CD14-positive monocyte (primary cell): ENCODE measurements at places on chromosomes 12 and 14.

DNA sequence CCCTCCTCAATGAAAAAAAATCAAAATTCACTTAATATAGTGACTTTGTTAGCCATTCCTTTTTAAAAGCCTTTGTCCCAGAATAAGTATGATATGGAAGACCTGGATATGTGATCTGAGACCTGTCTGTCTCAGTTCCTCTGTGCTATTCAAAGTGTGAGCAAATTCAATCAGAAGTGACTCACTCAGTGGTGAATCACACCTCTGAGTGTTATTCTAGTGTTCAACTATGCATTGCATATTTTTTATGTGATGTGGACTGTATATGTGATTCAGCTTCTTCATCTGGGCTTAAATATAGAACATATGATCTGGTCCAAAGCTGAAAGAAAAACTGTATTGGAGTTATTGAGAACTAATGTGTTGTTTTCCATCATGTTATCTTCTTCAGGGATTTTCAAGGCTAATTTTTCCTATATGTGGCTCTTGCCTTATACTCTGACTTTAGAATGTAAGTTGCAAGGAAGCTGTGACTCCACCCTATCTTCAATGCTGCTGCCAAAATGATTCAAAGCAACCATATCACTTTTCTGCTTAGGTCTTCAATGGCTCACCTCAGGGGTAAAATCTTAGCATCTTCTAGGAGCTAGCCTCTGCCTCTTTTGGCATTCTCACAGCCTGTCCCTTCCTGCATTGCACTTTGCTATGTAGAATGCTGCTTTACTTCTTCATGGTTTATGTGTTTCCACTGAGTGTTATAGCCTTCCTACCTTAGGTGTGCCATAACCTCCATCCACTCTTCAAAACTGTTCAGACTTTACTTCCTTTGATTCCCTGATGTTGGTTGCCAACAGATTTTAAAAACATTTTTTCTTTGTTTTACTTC, 169.8 kb downstream of the OTOGL start:
- H3K4me1 ChIP-seq, result no peaks in the 10 kb centered on the region
- H3K27ac ChIP-seq, result no peak overlapping the region
- no peaks in the 10 kb centered on the region for H3K27me3 ChIP-seq

- no peak for DNase-seq
- H3K4me1 ChIP-seq, result no peaks in the 10 kb centered on the region
- H3K27ac ChIP-seq, result no peak overlapping the region
- H3K4me3 ChIP-seq, result no peak overlapping the region
- H3K27me3 ChIP-seq, result no peaks in the 10 kb centered on the region
- H3K36me3 ChIP-seq, result peaks cover 10% of the 10 kb centered on the region
These were observed 23.4 kb upstream of the IPO8 start for GRCh38 chr12:30719060-30719459.

- no peak overlapping the region for H3K27ac ChIP-seq
- no peaks in the 10 kb centered on the region for H3K27me3 ChIP-seq
- DNase-seq, result no peak
- H3K36me3 ChIP-seq, result no peaks in the 10 kb centered on the region
- H3K4me1 ChIP-seq, result peaks cover 17% of the 10 kb centered on the region
These were observed 337.4 kb upstream of the FKBP4 start for GRCh38 chr12:2457215-2457932.

- DNase-seq, result no peak
- H3K27ac ChIP-seq, result no peak overlapping the region
- H3K36me3 ChIP-seq, result peaks cover 49% of the 10 kb centered on the region
- H3K4me3 ChIP-seq, result no peak overlapping the region
These were observed 2.3 kb upstream of the NOP2 start for GRCh38 chr12:6570264-6570887.

DNA sequence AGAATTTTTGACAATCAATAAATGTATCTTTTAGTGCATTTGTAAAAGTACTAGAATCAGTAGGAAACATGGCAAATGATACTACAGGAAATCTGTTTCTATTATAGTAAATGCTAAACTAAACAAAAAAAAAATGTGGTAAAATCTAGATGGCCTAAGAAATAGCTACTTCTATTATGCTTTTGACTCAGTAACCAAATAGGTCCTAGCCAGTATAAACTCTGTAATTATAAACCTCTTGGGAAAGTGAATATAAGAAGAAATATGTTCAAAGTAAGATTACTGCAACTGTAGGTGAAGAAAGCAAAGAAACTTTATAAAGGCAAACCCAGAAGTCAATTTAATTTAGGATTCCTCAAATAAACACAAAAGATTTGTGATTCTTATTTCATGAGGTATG, 581.2 kb downstream of the LRFN5 start:
- DNase-seq, result no peak
- no peaks in the 10 kb centered on the region for H3K27me3 ChIP-seq
- no peak overlapping the region for H3K4me3 ChIP-seq
- no peaks in the 10 kb centered on the region for H3K36me3 ChIP-seq
- no peak overlapping the region for H3K27ac ChIP-seq

DNA sequence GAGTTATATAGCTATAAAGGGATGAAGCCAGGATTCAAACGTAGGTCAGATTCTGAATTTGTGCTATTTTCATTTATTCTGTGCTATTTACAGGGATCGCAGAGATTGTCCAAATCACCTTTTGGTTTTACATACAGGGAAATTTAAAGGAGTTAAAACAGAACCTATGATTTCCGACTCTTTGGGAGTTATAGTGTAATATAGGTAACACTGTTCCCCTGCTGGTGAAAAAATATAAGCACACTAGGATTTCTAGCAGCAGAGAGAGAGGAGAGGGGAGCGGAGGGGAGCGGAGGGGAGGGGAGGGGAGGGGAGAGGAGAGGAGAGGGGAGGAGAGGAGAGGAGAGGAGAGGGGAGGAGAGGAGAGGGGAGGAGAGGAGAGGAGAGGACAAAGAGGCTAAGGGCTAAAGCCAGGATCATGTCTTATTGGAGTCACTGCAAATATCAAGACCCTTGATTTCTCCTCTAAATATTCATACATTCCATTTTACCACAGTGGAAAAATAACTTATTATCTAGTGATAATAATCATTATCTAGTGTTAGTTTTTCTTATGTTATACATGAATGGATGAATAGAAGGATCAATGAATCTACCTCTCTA, 46.2 kb upstream of the KCNH5 start:
- no peak for DNase-seq
- no peaks in the 10 kb centered on the region for H3K36me3 ChIP-seq
- no peaks in the 10 kb centered on the region for H3K4me1 ChIP-seq
- no peaks in the 10 kb centered on the region for H3K27me3 ChIP-seq
- H3K4me3 ChIP-seq, result no peak overlapping the region

GRCh38 chr14:102849526-102850379, 72.5 kb downstream of the TRAF3 start:
- DNase-seq, result peak; percentile 57
- peak overlapping the region; percentile 73 for H3K27ac ChIP-seq
- H3K36me3 ChIP-seq, result no peaks in the 10 kb centered on the region
- no peak overlapping the region for H3K4me3 ChIP-seq
- no peaks in the 10 kb centered on the region for H3K27me3 ChIP-seq

DNA sequence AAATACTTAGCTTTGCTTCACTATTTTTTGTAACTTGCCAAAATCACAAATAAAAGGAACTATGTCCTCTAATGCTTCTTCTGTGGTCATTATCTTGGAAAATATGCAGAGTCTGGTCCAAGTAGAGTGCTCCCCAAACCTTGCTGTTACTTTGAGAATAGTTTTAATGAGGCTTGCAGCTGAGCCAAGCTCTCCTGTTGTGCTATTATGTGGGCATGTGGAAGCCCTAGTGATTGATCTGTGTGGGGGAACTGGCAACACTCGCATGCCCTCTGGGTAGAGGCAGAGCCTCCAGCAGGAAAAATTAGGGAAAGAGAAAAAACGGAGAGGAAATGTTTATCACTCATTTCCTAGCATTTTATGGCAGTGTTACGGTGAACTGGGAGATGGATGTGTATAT, 473.1 kb downstream of the EGLN3 start:
- H3K4me3 ChIP-seq, result no peak overlapping the region
- no peaks in the 10 kb centered on the region for H3K36me3 ChIP-seq
- H3K27me3 ChIP-seq, result no peaks in the 10 kb centered on the region
- H3K27ac ChIP-seq, result no peak overlapping the region

- H3K27me3 ChIP-seq, result no peaks in the 10 kb centered on the region
- H3K36me3 ChIP-seq, result no peaks in the 10 kb centered on the region
- H3K4me3 ChIP-seq, result no peak overlapping the region
These were observed 24.8 kb upstream of the MDM1 start for GRCh38 chr12:68356986-68357385.

DNA sequence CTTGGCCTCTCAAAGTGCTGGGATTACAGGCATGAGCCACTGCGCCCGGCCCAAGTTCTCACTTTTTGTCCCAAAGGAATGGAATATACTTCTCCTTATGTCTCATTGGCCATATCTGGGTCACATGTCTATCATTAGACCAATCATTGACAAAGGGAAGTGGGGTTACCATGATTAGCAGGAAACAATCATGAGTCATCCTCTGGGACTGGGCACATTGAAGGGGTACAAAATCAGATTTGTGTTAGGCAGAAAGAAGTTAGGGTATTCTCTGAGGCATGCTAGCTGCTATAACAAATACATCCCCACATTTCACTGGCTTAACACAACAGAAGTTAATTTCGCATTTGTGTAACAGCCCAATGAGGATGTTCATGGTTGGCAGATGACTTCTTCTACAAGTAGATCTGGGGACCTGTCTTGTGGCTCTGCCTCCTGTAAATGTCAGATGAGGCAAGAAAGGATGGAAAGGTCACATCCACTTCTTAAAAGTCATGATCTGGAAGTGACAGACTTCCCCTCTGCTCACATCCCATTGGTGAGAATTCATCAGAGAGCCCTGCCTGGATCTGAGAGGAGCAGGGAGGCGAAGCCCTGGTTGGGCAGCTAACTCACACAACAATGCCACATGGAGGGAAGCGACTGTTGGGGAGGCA, 3.1 kb downstream of the CCDC63 start:
- H3K27me3 ChIP-seq, result peaks cover 22% of the 10 kb centered on the region
- no peaks in the 10 kb centered on the region for H3K36me3 ChIP-seq
- DNase-seq, result peak; percentile 38
- H3K4me1 ChIP-seq, result peaks cover 25% of the 10 kb centered on the region
- no peak overlapping the region for H3K27ac ChIP-seq

DNA sequence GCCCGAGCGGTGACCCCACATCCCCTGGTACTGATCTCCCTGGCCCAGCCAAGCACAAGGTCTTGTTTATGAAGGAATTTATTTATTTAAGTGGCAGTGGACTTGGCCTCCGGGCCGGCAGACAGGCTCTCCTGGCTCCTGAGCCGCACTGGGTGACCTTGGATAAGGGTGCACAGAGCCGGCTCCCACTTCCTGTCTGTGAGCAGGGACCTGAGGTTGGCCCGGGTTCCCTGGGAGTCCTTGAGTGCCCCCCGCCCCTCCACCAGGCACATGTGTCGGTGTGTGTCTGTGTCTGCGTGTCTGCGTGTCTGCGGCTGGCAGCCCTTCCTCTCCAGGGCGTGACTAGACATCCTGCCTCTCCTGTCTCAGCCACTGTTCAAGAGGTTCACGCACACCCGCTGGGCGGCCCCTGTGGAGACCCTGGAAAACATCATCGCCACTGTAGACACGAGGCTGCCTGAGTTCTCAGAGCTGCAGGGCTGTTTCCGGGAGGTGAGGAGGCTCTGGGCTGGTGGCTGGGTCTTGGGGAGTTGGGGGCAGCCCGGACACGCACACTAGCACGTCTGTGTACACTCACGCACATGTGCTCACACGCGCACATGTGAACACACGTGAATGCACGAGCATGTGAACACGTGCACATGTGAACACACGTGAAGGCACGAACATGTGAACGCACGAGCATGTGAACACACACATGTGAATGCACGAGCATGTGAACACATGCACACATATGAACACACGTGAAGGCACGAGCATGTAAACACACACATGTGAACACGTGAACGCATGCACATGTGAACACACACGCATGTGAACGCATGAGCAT, 9.3 kb downstream of the TNFAIP2 start:
- H3K36me3 ChIP-seq, result peaks cover 91% of the 10 kb centered on the region
- DNase-seq, result no peak
- H3K4me3 ChIP-seq, result no peak overlapping the region
- H3K27ac ChIP-seq, result no peak overlapping the region

DNA sequence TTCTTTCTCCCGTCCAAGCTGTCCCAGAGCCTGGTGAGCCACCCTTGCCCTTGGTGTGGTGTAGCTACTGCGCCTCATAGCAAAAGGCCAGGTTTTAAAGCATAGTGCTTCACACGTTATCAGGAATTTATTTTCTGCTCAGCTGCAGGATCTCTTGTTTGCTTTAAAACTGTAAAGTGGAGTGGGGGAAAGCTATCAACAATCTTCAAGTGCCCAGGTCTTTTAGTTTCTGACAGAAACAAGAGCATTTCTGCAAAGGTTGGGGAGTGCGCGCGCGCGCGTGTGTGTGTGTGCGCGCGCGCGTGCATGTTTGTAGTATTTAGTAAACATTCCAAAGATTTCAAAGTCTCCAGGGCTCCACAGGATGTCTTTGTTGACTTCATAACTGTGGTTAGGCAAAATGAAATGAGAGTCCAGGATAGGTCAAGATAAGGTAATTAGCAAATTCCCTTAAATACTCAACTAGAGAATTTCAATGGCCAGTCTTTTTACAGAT, 45.5 kb downstream of the EML1 start:
- no peak overlapping the region for H3K27ac ChIP-seq
- no peaks in the 10 kb centered on the region for H3K36me3 ChIP-seq
- DNase-seq, result no peak
- no peak overlapping the region for H3K4me3 ChIP-seq
- no peaks in the 10 kb centered on the region for H3K4me1 ChIP-seq

DNA sequence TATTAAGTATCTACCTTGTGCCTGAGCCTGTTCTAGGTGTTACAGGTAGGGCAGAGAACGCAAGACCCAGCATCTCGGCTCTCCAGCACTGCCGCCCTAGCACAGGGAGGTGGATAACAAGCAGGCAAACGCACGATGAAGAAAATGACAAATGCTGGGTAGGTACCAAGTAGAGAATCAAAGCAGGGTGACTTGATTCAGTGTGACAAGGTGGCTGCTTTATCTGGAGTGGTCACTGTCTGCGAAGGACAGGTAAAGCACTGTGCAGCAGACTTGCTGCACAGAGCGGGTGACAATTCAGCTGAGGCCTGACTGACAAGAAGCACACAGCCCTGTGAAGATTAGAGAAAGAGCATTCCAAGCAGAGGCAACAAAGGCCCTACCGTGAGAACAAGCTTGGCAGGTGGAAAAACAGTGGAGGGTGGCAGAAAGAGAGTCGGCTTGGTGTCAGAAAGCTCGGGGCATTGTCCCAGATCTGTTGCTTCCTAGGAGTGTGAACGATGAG, 12.9 kb downstream of the PRKCH start:
- H3K27ac ChIP-seq, result no peak overlapping the region
- no peak overlapping the region for H3K4me3 ChIP-seq
- H3K27me3 ChIP-seq, result no peaks in the 10 kb centered on the region
- peaks cover 15% of the 10 kb centered on the region for H3K4me1 ChIP-seq
